ENCODE measurements at places on chromosomes 1 and 21.

GRCh38 chr21:36557316-36557715, 77.4 kb upstream of the CLDN14 start:
- no peak for DNase-seq

GRCh38 chr1:184044603-184045376, 6.7 kb upstream of the TSEN15 start:
- DNase-seq = no peak

- DNase-seq = no peak
Measured at GRCh38 chr1:16903054-16903453, 7.3 kb downstream of the RNU1-2 start.

DNA sequence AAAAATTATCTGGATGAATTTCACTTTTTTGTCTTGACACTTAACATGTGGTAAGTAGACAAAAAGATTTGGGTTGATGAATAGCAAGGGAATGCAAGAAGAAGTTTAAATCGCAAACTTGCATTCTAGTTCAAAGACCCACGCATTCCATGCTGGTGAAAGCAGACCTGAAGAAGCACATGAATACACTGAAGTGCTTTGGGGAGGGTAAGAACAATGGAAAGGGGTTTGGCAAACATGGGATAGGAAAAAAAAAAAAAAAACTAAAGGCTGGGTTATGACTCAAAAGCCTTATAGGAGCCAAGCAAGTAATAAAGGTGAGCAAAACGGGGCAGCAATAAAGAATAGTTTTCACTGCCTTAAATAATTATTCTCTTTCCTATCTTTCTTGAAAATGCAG, 450.2 kb downstream of the LMO4 start:
- DNase-seq = no peak

- DNase-seq = no peak
Measured at GRCh38 chr21:41482301-41482700, 25.7 kb downstream of the TMPRSS2 start.

GRCh38 chr21:31293986-31294385, 50.1 kb downstream of the TIAM1 start:
- no peak for DNase-seq

- DNase-seq = no peak
Measured at GRCh38 chr1:98690576-98690975, 29.1 kb downstream of the SNX7 start.

DNA sequence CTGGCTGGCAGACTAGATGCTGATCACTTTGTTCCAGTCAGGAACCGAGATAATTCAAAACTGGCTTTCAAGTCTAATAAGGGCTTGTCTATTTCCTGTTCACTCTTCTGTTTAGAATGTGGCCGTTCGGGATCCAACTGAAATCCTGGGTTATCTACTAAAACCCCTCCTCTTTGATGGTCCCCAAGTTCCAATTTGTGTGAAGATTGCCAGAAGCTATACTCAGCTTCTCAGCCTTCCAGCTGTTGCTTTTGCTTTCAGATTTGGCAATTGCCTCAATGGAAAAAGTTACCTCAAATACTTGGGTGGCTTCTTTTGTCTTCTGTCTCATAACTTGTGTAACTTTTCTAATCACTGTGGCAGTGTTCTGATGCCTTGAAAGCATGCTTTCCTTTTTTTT, 43.7 kb downstream of the BTBD8 start:
- DNase-seq = no peak

DNA sequence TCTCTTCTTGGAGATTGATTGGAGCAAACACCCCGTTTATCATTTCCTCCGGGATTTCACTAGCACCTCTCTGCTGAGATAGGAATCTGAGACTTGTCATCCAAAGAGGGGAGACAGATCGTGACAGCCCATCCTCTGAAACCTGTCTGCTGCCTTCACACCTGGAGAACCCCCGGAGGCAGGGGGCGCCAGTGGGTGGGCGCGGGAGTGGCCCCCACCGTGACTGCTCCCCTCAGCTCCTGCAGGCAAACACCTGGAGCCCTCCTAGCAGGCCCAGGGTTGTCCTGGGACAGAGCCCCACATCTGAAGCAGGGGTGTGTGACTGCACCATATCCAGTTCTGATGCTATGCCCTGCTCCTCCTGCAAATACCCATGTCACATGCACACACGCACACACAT, 209.5 kb upstream of the POU3F1 start:
- no peak for DNase-seq

- no peak for DNase-seq
Measured at GRCh38 chr1:229784834-229785233, 158.8 kb downstream of the URB2 start.

DNA sequence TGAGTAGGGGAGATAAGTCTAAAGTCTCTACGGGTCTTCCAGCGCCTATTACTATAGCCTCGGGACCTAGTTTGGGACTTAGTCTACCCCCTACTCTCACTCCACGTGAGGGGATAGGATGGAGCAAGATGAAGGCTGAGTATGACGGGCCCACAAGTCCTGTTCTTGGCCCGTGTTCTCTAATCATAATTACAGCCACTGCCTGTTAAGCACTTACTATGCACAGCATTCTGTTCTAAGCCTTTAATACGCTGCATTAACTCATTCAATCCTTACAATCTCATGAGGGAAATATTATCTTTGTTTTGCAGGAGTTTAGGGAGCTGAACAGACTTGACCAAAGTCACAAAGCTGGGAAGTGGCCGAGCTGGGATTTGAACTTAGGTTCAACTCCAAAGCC, 23.9 kb upstream of the EPB41 start:
- no peak for DNase-seq

- DNase-seq = no peak
Measured at GRCh38 chr1:150168960-150169601, 19.4 kb downstream of the PLEKHO1 start.

DNA sequence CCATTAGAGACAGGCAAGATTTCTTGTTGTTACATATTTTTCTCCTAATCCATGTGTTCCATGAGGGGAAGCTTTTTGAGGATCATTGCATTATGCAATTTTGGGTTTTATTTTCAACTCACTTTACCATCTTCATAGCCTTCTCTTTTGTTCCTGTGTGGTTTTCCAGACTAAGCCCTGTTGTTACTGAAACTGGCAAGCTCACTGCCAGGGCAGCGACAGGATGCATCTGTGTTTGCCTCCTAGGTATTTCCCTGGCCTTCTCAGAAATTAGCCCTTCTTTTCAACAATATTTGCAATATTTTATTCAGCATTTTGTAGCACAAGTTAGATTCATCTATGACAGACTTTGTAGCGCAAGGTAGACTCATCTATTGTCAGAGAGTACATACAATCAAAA, 134.2 kb upstream of the CYYR1 start:
- no peak for DNase-seq
